ENCODE measurements at places on chromosomes 11 and 22.

DNA sequence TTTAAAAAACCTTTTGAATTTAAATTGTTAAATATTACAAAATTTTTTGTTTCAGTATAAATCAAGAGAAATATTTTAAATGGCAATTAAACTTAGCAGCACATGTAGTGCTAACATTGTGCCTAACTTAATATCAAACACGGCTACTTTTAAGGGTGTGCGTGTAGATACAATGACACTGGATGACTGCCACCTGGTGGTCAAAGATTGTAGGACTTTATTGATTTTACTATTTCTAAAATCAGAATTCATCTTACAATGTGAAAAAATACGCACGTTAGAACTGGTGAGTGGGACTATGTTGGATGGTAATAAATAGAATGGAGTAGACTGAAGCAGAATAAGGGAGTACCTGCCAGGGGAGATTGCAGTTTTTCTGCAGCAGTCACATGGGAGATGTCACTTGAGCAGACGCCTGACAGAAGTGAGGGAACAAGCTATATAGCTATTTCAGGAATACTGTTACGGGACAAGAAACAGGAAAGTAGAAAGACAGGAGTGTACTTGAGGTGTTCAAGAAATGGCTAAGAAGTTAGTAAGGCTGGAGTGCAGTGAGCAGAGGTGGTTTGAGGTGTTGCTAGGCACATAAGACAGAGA, 52.9 kb downstream of the UVRAG start:
- DNase-seq, result peak; percentile 24

GRCh38 chr22:45644714-45645113, 26.9 kb upstream of the ATXN10 start:
- no peak for DNase-seq

DNA sequence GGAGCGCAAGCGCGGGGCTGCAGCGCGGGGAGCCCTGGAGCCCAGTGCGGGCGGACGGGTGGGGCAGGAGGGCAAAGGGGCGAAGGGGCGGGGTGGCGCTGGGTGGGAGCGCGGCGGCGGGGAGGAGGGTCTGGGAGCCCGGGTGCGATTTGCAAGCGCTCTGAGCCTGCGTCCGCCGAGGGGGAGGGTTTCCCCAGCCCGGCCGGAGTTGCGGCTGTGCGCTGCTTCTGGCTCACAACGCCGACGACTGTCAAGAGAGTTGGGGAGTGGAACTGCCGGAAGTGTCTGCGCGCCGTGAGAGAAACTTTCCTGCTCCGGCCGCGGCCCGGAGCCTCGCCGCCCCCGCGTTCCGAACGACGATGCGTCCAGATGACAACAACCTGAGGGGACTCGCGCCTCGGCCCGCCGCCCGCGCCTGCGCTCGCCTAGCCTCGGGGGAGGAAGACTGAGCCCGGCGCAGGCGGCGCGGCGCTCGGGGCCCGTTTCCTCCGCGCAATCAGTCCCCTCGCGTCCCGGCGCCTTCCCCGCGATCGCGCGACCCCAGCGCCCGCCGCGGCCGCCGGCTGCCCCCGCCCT, at the start of gene ARHGAP42:
TSS of gene ARHGAP42 (plus strand) at position 235 of the 576 bp plus-strand sequence. CDS start 391 bp downstream, outside the sequence.
- no peak for DNase-seq

GRCh38 chr22:45673482-45674175, 2.0 kb downstream of the ATXN10 start:
- DNase-seq, result no peak

- no peak for DNase-seq
Measured at GRCh38 chr11:119727523-119728151, 1.4 kb downstream of the NECTIN1 start.

DNA sequence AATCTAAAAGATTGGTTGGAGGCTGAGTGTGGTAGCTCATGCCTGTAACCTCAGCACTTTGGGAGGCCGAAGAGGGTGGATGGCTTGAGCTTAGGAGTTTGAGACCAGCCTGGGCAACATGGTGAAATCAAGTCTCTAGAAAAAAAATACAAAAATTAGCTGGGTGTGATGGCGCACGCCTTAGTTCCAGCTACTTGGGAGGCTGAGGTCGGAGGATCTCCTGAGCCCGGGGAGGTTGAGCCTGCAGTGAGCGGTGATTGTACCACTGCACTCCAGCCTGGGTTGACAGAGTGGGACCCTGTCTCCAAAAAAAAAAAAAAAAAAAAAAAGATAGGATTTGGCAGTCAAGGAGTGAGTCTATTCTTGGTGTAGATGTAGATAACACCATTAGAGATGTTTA, 10.6 kb downstream of the FOLR1 start:
- DNase-seq, result no peak

DNA sequence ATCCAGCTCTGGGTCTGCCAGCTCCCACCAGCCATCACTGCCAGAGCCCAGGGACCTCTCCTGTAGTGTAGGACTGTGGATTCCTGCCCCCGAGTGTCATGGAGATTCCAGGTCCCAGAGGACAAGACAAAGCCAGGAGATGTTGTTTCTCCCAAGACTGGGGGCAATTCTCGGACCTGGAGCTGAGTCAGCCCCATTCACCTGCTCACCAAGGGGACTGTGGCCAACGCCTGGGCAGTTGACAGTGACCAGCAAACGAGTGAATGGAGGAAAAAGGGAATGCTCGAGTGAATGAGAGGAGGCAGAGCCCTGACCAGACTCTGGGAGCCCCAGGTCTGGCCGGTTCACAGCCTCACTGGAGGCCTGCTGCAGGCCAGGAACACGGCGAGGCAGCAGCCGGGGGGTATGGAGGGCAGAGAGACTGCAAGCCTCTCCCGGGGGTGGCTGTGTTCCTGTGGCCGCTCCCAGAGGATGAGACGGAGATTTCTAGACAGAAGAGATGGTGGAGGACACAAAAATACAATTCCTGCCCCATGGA, 61.3 kb upstream of the PRR5 start:
- no peak for DNase-seq

DNA sequence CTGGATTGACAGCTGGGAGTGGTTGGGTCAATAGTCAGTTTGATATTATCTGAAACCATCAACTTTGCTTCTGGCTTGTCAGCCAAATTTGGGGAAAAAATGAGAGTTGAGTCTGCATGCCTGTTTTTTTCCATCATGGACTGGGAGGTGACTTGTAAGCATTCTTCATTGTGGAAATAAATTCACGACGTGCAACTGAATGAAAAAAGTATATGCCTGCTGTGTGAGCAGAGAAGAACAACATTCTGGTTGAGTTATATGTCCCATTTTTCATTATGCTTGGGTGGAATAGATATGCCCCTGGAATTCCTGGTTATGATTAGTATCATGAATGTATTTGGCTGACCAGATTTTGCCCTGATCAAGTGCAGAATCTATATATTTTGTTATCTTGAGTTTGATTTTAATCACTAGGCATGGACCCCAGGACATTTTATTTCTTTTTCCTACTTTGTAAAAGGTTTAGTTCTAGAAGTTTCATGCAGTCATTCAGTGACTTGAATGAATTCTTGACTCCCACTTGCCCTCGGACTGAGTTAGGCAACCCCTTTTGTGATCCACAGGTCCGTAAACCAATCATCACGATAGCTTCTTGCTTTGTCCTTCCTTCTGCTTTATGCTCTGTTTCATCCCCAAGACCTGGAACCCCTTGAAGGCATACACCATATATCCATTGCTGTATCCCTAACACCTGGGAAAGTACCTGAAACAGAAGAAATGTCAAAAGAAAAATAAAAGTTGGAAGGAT, 205.8 kb downstream of the NAV2 start:
- no peak for DNase-seq

DNA sequence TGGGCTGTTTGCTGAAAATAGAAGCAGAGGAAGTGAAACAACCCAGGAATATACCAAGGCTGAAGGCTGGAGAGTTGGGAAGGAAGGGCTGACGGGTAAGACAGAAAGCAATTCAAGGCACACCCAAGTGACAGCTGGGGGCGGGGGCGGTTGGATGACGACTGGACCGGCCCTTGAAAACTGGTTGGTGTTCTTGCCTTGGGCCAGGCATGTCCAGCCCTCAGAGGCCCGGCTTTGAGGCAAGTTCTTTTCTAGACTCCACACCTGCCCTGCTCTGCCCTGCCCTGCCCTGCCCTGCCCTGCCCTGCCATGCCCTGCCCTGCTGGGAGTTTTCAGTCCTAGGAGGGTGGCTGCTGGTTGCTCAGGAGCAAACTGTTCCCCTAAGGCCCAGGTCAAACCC, 34.2 kb upstream of the CACNG2 start:
- DNase-seq, result no peak

- DNase-seq, result no peak
Measured at GRCh38 chr11:35007277-35007676, 90.9 kb downstream of the PDHX start.

GRCh38 chr11:74283580-74284180, 27.8 kb downstream of the P4HA3 start:
- DNase-seq, result no peak

DNA sequence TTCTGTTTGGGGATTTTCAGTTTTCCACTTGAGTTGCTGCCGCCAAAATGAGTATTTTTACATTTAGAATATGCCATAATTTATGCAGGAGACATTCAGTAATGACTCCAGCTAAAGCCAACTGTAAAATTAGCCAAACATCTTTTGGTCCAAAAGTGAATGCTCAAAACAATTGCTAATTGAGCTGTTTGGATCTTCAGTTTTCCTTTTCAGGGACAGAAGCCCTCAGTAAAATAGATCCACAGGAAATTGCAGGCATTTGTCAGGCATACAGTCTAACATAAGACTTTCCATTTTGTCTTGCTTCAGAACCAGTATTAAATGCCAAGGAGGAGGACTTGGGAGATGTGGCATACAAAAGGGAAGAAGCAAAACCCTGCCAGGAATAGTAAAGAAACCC, 524.8 kb upstream of the API5 start:
- DNase-seq, result no peak

GRCh38 chr11:75814363-75814676, 690 bp upstream of the UVRAG start:
- DNase-seq, result peak; percentile 80

- no peak for DNase-seq
Measured at GRCh38 chr11:119976805-119977560, 160.9 kb downstream of the TRIM29 start.

- no peak for DNase-seq
Measured at GRCh38 chr11:114257621-114258558, 38.3 kb upstream of the NNMT start.

- DNase-seq, result no peak
Measured at GRCh38 chr11:112537026-112537425, 276.4 kb upstream of the PLET1 start.

DNA sequence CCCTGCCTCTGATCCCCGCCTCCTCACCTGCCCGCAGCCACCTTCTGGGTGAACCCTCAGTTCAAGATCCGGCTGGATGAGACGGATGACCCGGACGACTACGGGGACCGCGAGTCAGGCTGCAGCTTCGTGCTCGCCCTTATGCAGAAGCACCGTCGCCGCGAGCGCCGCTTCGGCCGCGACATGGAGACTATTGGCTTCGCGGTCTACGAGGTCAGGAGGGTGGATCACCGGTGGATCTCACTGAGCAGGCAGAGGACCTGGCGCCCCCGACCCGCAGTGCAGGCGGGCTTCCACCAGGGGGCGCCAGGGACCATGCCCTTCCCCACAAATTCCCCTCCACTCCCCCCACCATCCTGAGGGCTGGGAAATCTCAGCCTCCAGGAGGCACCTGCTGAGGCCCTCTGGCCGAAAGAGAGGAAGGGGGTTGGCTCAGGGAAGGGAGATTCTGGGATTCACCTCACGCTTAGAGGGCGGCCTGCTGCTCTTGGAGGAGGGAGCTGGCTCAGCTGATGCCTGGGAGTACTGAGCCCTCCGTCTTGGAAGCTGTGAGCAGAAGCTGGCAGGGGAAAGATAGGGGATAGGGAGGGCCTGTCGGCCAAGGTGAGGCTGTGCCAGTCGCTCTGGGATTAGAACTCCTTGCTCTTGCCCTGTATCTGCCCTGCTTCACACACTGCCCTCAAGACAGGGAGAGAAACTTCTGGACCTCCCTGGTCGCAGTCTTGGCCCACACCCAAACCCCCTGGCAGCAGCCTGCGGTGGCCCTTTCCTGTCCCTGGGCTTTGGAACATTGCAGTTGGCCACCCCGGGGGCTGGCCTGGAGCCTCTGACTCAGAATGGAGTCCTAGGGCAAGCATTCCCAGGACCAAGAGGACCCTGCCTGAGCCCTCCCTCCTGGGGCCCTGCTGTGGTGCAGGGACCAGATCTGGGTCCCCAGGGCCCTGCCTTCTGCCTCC, 23.2 kb downstream of the CAPN1 start:
- no peak for DNase-seq

Data from amniotic stem cell (primary cell).